ENCODE measurements at places on chromosomes 2 and 18.

DNA sequence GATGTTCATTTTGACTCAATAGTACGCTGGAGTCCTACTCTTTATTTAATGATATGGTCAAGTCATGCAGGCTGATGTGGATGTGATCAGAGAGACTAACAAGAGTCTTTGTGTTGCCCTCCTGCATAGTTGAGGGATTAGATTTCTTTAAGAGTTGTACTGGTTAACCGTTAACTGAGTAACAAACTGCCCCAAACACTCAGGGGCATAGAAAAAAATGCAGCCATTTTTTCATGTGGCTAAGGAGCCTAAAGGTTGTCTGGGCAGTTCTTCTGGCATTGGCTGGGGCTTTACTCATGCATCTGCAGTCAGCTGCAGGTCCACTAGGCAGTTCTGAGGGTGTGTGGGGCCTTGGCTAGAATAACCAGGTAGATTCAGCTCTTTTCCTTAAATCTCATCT, 32.5 kb downstream of the DOCK10 start:
- DNase-seq = peak; percentile 91

- peak; percentile 92 for DNase-seq
Observed at GRCh38 chr2:151857650-151858049, 29.4 kb upstream of the ARL5A start.

- no peak for DNase-seq
Observed at GRCh38 chr2:239858179-239858578, 167.0 kb downstream of the NDUFA10 start.

DNA sequence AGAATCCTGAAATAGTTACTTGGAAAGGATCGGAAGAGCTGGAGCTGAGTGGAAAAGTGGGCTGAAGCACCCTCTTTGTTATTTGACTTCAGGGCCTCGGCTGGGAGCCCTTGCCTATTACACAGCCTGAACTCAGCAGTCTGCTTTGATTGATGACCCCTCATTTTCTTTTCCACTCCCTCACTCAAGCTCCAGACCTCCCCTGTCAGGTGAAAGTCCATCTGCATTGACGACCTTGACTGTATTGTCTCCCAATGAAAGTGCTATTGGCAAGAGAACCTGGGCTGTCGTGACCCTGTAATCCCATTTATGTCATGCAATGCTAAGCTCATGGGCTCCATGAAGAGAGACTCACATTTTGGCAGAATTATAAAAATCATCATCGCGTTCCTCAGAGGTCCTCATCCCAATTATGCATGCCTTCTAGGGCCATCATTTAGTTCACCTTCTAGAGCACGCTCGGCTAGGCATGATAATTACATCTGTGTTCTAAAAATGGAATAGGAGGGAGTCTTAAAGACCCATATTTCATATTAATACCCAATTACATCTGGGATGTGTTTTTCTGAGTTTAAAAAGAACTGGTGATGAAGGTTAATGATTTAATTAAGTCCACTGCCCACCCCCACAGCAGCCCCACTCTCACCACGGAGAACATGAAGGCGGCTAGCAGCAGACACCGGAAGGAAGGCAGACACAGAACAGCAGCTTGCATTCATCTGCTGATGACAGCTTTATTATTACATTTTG, 472.5 kb downstream of the PID1 start:
- no peak for DNase-seq

GRCh38 chr2:59754011-59754735, 799.3 kb downstream of the BCL11A start:
- DNase-seq = no peak

All from renal cortical epithelial cell (primary cell).